D341Med (cell line): ENCODE measurements at places on chromosomes 1 and 21.

DNA sequence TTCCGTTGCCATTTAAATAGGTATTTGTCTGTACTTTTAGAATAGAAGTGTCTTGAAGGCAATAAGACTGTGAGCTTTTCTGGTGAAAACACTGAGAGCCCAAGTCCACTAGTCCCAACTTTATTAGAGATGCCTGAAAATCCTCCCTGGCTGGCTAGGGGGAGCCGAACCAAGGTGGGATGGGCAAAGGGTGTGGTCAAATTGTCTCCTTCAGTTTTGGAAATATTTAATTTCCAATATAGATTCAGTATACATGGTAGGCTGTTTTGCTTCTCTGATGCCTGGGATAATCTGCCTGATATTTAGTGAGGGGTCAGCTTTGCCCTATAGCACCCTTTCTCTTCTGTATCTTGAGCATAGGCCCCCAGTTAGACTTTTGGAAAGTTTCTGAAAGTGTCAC lies 3.5 kb downstream of the ROR1 start:
- DNase-seq, result no peak

DNA sequence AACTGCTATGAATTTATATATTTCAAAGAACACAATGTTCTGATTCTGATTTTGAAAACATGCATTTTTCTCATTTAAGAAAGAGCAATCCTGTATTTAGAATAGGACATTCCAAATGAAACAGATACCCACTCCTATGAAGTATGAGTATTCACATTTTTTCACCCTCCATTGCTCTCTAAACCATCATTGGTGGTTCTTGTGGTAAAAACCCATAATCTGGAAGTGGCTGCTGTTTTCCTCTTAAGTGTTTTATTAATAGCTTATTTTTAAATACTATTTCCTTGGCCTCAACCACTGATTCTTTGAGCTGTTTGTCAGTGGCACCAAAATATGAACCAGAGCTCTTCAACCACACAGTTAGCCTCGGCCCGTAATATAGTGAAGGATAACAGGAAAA lies 60.0 kb upstream of the ADAM30 start:
- no peak for DNase-seq

DNA sequence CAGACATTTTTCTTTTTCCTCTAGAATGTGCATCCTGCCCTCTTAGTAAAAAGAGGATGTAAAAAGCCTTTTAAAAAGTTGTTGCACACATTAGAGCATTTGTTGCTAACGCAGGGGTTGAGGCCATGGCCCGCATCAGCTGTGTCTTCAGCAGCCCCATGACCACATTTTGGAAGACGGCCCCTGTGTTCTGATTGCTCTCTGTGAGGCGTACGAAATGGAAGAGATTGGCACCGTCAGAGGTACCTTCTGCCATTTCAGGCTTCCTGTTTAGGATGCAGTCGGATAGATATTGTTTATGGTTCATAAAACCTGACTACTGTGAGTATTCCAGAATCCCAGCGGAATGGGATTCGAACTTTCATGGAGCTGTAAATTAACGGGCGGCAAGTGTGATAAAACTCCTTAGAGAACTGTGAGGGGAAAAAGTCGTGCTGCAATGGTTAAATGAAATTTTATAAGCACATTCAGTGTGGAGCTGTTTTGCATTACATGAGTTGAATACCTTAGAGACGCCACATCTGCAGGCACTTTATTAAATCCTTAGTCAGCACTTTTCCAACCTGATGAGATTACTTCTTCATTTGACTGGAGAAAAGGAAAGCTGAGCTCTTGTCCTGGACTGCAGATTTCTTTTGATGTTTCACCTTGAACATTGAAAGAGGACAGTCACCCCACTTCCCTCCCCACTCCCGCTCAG lies 273.9 kb downstream of the TM2D1 start:
- no peak for DNase-seq

GRCh38 chr21:14956807-14957206 lies 108.0 kb downstream of the NRIP1 start:
- no peak for DNase-seq

- peak; percentile 56 for DNase-seq
These were observed 16.8 kb downstream of the LRP8 start for GRCh38 chr1:53310847-53311681.

GRCh38 chr1:4170548-4171340 lies 270.7 kb upstream of the C1orf174 start:
- DNase-seq, result no peak

DNA sequence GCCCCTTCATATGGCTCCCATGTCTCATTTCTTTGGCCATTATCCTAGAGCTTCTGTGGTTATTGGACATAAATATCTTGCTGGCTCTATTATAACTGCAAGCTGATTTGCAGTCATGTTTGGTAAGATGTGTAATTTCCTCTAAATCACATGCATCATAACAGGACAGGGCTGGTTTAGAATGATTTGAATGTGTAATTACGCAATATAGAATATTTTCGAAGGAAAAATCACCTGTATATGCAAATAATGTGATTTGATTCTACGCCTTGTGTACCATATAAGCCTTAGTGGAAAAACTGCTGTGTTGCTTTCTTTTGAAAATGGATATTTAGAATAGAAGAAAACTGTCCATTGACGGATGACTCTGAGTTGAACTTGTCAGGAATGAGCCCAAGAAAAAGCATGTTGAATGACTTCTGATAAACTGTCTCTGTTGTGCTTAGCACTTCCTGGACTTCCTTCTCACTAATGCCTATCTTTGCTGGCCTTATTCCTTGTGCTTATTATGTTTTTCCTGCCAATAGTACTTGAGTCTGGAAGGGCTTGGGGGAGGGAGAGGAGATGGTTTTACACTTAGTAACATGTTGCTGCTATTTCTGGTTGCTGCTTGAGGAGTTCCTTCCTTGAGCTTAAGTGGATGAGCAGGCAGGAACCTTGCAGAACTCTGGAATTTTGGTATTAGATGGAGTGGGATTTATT lies 6.5 kb downstream of the CACHD1 start:
- DNase-seq, result no peak

GRCh38 chr1:244642988-244643387 lies 9.9 kb upstream of the DESI2 start:
- DNase-seq, result no peak

GRCh38 chr1:109877317-109877771 lies 33.3 kb upstream of the CSF1 start:
- DNase-seq, result no peak

GRCh38 chr1:207810606-207811295 lies 58.9 kb downstream of the CD46 start:
- no peak for DNase-seq

GRCh38 chr1:25145775-25146393 lies 86.4 kb downstream of the SYF2 start:
- DNase-seq, result no peak

DNA sequence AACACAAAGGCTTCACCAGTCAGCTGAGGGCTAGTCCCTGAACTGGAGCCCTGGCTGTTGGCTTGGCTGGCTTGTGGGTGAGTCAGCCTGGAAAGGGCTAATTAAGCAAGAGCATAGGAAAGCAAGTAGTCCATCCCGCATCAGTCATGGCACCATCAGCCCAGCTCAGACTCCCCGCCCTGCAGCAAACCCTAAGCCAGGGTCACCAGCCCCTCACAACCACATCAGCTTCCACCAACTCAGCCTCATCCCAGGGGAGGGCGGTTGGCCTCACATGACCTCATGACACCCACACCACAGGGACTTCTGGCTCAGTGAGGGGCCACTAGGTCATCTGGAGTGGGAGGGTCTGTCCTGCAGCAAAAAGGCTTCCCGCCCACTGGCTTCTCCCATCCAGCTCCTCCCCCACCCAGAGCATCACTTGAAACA lies 7.0 kb upstream of the SPATC1L start:
- peak; percentile 12 for DNase-seq

DNA sequence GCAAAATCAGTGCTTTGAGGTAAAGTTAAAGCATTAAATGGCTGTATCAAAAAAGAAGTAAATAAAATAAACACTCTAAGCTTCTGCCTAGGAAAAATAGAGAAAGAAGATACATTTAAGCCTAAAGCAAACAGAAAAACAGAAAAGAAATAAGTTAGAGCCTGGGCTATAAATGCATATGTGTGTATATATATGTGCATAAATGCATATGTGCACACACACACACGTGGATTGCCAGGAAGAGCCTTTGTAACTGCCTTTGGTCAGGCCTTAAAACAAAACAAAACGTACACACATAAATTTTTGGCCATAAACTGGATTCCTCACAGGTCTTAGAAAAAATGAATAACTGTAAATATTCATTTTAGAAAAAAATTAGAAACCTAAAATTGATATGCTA lies 925.8 kb downstream of the MRPL39 start:
- no peak for DNase-seq

DNA sequence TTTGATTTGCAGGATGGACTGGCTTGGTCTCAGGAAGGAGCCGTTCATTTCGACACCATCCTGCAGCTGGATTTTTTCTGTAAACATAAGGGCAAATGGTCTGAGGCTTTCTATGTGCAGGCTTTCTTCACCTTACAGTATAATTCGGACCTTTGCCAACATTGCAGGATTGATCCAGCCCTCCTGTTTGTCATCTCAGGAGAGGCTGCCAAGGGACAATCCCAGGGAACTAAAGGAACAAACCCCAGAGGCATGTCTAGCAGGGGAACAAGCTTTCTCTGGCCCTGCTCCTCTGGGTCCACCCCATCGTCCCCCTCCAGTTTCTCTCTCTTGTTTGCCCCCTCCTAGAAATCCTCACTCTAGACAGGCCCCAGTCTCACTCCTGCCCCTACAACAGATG lies 24.8 kb upstream of the GBP6 start:
- DNase-seq, result no peak

DNA sequence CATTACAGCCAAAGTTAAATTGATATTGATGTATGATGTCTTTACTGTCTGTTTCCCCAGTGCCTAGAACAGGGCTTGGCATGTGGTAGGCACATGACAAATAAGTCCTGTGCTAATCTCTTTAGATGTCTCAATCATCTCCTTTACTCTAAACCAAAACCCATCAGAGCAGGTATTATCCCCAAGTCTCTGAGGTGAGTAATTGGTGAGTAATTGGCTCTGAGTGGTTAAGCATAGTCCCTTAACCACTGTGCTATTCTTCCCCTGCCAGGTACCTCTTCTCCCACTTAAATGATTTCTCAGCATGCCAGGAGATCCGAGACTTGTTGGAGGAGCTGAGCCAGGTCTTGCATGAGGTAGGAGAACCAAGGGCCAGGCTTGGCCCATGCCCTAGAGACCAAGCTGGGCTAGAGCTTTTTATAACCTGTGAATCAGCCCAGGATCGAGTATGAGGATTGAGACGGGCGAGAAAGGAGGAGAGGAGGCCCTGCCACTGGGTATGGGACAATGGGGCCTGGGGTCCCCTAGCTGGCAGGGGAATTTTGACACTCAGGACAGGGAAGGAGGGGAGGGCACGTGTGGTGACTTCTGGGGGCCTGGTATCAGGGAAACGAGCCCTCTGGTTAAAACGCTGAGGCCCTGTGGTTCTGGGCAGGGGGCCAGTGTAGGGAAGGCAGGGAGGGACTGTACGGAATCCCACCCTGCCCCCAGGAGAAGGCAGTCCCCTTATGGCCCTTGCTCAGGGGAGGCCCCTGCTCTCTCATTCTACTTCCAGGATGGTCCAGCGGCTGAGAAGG lies 4.5 kb downstream of the CNKSR1 start:
- no peak for DNase-seq

DNA sequence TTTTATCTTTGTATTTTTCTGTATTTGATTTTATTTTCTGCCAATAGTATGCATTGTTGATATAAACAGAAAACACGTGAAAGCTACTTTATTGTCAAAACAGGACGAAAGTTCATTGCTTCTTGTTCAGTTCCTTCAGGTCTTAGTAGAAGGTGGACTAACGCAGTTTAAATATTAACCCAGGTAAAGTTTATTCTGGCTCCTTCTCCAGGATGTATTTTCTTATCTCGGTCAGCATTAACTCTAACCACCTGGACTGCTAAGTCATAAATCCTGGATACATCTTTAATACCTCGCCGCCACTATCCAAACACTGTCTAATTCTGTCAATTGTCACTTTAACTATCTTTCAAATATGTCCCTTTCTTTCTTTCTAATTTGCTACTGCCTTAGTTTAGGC lies 5.7 kb upstream of the SOAT1 start:
- no peak for DNase-seq
